ENCODE measurements at places on chromosomes 12 and 14.

DNA sequence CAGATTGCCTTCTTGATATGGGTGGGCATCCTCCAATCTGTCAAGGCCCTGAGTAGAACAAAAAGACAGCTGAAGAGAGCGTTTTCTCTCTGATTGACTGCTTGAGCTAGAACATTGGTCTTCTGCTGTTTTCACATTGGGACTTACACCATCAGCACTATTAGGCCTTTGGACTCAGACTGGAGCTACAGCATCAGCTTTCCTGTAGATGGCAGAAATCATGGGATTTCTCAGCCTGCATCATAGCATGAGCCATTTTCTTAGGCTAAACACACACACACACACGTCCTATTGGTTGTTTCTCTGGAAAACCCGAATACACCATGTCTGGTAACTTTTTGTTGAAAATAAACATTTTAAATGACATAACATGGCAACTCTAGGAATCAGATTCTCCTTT is 15.8 kb upstream of the PPM1A start:
- no peak for DNase-seq

DNA sequence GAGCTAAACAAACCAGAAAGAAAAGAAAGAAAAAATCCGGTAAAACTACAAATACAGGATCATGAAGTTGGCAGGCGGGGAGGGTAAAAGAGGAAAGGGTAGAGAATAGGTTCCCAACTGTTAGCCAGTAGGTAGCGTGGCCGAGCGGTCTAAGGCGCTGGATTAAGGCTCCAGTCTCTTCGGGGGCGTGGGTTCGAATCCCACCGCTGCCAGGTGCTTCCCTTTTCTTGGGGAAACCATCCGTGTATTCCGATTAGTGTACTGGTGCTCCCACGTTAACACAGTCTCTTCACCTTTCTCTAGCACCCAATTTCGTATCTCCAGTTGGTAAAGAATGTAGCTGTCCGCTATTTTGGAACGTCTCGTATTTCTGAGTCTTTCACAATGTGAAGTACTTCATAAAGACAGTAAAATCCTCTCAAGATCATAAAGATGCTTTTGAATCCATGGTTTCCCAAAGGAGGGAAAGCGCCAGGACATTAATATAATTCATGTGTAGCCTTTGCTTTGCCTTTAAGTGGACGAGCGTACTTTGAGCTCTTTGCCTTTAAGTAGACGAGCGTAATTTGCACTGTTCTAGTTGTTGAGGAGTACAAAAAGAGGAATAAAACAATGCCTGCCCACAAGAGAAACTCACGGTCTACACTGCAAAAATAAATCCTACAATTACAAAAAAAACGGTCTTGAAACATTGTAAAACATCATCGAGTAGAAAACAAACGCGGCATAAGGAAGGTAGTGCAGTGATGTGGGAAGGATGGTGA is 19.0 kb upstream of the RNASE12 start:
- peak; percentile 82 for DNase-seq

DNA sequence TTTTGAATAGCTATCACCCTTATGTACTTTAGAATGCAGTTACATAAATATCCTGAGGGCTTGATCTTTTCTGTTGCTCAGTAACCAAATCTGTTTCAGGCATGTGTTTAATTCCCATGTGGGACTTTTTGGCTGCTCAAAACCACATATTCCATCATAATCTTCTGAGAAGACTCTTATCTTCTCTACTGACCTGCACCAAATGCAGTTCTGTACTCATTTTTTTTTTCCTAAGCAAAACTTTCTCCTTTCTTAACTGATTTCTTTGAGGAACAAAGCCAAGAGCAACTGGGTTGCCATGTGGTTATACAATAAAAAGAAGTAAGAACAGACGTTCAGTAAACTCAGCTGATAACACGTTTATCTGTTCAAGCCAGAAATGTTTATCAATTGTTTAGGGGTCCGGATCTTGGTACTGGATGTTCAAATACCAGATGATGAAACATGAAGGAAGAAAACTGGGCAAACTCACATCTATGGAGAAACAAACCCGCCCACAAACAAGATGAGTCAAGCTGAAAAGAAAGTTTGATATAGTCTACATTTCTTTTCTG is 50.1 kb downstream of the TMEM132C start:
- no peak for DNase-seq

GRCh38 chr14:49173765-49174373 is 412.3 kb downstream of the RPS29 start:
- DNase-seq: no peak

- no peak for DNase-seq
Measured at GRCh38 chr12:29066011-29066588, 83.0 kb upstream of the FAR2 start.

GRCh38 chr12:124921200-124922031 is 7.0 kb upstream of the UBC start:
- DNase-seq: peak; percentile 83

- DNase-seq: peak; percentile 74
Measured at GRCh38 chr12:12922191-12922616, 29.8 kb downstream of the GPRC5D start.

GRCh38 chr12:45329238-45329637 is 113.3 kb downstream of the ANO6 start:
- DNase-seq: no peak

DNA sequence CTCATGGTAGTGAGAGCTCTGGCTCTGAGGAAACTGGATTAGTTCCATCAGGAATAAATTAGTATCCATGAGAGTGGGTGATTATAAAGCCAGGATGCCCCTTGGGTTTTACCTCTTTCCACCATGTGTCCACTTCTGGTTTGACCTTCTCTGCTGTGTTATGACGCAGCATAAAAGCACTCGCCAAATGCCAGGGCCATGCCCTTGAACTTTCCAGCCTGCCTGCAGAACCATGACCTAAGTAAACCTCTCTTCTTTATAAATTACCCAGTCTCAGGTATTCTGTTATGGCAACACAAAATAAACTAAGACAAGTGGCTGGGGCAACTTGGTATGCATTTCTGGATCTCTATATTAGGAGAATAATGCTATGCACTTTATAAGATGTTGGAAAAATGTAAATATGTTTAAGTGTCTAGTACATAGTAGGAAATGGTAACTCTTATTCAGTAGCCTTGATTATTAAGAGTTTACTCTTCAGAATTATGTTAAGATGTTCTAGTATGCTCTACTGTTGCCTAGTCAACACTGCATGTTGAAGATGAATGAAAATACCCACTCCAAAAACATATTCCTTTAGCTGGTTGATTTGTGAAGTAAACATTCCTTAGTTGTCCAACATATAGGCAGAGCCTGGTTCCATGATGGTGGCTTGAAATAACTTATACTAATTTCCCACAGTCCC is 455.6 kb upstream of the TMPO start:
- no peak for DNase-seq

DNA sequence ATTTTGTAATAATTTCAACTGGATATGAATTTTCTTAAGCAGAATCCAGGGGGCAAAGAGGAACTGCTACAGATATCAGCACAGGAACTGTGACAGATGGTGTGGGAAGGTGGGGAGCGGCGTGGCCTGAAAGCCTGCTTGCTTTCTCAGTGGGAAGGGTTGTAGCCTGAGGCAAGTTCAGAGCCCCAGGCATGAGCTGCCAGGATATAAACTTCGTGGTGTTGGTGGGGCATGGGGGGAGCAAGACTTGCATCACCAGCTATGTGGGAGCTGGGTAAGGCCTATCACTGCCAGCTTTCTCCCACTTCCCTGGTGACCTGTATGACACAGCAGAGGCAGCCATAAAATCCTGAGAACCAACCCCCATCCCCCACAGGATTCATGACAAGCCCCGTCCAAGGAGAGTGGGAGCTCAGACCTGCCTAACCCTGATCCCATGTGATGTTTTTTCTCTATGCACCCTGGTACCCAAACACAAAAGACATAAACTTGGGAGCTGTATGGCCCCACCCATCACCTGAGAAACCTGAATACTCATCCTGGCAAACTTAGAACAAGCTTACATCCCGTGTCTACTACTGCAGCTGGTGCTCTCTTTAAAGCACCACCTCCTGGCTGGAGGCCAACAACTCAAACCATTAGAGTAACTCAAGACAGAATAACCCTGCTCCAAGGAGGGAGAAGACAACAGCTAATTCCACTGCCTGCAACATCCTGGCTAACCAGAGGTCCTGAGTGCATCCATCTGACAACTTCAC is 16.5 kb downstream of the CLEC1A start:
- peak; percentile 37 for DNase-seq

DNA sequence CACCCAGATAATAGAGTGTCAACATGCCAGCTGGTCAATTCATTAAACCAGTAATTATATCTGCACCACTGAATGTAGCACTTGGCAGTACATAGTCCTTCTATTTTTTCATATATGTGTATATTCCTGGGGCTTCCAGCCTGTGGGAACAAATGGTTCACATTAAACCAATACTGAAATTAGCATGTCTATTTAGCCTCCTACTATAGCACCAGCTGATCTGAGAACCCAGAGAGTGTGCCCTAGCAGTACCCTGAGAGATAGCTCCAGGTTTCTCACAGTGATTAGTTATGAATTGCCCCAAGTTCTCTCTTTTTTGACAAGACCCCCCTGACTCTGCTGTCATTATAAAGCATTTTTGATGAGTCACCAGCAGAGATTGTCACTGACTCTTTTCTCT is 1097.3 kb upstream of the FLRT2 start:
- DNase-seq: no peak

DNA sequence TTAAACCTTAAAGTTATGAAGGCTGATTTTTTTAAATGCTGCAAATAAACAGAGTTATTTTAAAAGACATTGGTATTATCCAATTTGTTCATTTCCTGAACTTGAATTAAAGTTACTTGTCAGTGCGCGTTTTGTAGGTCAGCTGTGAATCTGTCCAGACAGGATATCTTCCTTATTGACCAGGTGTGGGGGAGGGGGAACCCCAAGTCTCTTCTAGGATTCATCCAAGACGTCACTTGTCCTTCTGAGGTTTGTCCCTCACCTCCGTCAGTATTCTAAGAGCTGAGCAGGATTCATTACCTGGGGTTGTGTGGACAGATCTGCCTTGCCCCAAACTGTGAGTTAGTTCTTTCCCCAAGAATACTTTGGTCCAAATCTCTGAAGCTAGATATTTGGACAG is 8.8 kb upstream of the PRIMA1 start:
- DNase-seq: no peak

- no peak for DNase-seq
Measured at GRCh38 chr14:27040552-27040951, 442.7 kb upstream of the NOVA1 start.

DNA sequence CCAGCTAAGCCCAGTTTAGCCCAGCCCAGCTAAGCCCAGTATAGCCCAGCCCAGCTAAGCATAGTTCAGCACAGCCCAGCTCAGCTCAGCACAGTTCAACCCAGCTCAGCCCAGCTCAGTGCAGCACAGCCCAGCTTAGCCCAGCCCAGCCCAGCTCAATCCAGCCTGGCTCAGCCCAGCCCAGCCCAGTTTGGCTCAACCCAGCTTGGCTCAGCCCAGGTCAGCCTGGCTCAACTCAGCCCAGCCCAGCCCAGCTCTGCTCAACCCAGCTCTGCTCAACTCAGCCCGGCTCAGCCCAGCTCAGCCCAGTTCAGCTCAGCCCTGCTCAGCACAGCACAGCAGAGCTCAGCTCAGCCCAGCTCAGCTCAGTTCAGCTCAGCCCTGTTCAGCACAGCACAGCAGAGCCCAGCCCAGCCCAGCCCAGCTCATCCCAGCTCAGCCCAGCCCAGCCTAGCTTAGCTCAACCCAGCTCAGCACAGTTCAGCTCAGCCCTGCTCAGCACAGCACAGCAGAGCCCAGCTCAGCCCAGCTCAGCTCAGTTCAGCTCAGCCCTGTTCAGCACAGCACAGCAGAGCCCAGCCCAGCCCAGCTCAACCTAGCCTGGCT is 330.9 kb downstream of the TMEM121 start:
- peak; percentile 56 for DNase-seq

DNA sequence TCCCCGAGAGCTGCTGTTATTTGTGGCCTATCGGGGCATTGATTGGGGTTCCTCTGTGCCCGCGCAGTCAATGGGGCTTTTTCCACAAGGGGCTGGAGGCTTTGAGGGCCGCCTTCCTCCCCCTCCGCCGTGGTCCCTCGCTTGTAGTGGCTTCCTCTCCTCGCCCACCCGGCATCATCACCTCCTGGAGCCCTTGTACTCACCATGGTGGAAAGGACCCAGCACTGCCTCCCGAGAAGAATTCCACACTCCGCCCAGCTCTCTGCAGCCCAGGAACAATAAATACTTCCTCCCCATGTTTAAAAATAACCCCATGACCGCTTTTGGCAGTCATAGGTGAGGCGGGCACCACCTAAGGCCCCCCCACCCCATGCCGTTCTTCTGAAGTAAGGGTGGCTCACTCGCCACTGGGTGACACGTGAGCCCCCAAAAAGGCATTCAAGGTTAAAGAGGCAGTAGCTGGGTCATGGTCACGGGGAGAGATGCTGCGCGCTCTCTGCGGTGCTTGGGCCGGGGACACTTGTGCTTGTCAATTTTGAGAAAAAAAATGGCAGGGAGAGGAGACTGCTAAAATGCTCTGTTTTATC is at the start of gene MYL2:
MYL2 (minus strand) TSS at position 256 of the 587 bp plus-strand sequence; CDS start at position 206, 50 bp downstream.
- DNase-seq: no peak

GRCh38 chr14:71430321-71430677 is 501.9 kb upstream of the RGS6 start:
- no peak for DNase-seq

DNA sequence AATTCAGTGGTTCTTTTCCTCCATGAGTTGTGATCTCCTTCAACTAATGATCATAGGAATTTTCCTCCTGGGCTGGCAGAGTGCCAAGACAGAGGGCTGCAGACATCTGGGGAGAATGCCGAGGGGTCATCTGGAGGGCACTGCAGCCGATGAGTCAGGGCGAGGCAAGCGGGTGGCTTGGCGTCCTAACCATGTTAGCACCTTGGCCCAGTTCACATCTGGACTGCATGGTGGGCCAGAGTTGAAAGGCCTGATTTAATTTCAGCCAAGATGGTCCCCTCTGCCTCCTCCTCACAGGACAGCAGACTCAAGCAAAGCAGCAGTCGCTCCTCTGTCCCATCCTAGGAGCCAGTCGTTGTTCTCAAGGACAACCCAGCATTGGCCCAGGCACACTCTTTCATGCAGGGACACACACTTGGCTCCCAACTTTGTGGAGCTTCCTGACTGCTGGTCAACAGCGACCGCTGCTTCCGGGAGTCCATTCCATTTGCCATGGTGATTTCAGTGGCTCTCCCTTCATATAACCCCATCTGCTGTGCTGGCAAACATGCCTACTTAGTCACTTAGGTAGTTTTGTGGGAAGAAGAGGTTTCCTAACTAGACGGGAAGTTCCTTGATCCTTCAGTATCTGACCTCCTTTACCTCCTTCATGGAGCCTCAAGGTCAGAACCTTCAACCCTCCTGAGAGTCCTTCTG is 161.8 kb downstream of the TTC8 start:
- no peak for DNase-seq

DNA sequence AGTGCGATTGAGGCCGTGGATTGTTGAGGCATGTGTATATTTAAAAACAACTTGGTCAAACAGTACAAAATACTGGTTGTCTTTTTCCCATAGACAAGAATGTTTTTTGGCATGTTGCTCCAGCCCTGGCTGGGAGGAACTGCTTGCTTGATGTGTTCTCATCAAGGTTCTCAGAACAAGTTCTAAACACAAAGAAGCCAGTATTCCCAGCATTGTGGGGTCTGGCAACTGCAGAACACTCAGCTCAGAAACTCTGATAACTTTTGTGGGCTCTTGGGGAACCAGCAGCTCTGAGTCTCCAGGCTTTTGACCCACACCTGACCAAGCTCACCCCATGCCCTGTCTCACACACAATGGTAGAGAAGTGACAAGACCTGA is 27.1 kb upstream of the DICER1 start:
- DNase-seq: no peak

- no peak for DNase-seq
Measured at GRCh38 chr12:52070185-52070925, 577 bp downstream of the ATG101 start.

Measured in aorta (tissue), 5 donors.